Suprapubic skin (tissue), 4 donors: ENCODE measurements at places on chromosomes 7 and 10. TPM values are rescaled to one million over a fixed set of nuclear protein-coding genes. Genes with fewer than 3 reads are reported as not detected.

The TRDMT1 gene
- 9.4 TPM for total RNA-seq

- H3K36me3 ChIP-seq = no peaks in the 10 kb centered on the region
- DNase-seq = no peak
- H3K4me1 ChIP-seq = peaks cover 6% of the 10 kb centered on the region
- no peak overlapping the region for H3K4me3 ChIP-seq
- peaks cover 36% of the 10 kb centered on the region for H3K27me3 ChIP-seq
- no peak overlapping the region for H3K27ac ChIP-seq
Observed at GRCh38 chr7:2979201-2979631, 64.5 kb downstream of the CARD11 start.

GRCh38 chr7:398888-399287 lies 108.9 kb downstream of the FOXL3 start:
- no peak overlapping the region for H3K27ac ChIP-seq
- H3K4me1 ChIP-seq = no peaks in the 10 kb centered on the region
- DNase-seq = no peak
- H3K4me3 ChIP-seq = no peak overlapping the region
- H3K27me3 ChIP-seq = peaks cover 8% of the 10 kb centered on the region

The FAM24A gene
- not detected for total RNA-seq

The TMEM213 gene
- 11.4 TPM for total RNA-seq

The AGBL3 gene
- total RNA-seq = not detected

GRCh38 chr10:11655836-11656235 lies 44.4 kb upstream of the USP6NL start:
- H3K4me3 ChIP-seq = no peak overlapping the region
- H3K36me3 ChIP-seq = no peaks in the 10 kb centered on the region
- peaks cover 6% of the 10 kb centered on the region for H3K4me1 ChIP-seq
- no peak for DNase-seq
